ENCODE measurements at places on chromosomes 12 and 14.

- DNase-seq: no peak
Measured at GRCh38 chr12:50842637-50843493, at the start of gene TMPRSS12. TMPRSS12 (plus strand) TSS chr12:50842926; CDS start chr12:50842965, 39 bp downstream.

DNA sequence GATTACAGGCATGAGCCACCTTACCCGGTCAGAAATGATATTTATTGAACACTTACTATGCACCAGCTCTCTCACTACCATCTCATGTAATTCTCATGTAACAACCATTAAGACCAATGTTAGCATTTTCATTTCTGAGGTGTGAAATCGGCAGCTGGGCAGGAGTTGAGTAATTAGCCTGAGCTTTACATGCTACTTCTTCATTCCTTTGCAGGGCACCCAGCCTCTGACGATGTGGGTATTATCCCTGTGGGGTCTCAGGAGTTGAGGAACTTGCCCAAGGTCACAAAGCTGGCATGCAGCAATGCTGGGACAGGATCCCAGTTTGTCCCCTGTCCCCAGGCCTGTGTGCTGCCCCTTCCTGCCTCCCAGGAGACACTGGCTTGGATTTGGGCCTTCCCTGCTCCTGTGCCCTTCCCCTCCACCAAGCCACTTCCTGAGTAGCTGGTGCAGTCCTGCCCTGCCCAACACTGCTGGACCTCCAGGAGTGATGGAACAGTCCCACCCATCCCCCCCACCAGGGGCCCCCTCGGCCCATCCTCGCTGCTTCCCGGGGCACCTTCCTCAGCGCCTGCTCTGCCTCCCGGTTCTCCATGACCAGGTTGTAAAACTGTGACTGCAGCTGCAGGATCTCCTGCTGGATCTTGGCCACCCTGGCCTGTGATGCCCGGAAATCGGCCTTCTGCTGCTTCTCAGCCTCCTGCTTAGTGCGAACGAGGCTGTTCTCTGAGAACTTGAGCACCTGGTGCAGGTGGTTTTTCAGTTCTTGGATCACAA, 14.7 kb downstream of the RITA1 start:
- no peak for DNase-seq

GRCh38 chr12:97276661-97277429, 185.8 kb upstream of the RMST start:
- DNase-seq: no peak

GRCh38 chr14:67515386-67516079, 17.6 kb upstream of the PLEKHH1 start:
- DNase-seq: no peak

- no peak for DNase-seq
Measured at GRCh38 chr12:89821896-89822295, 113.3 kb upstream of the ATP2B1 start.

GRCh38 chr12:15855646-15856045, 26.5 kb upstream of the STRAP start:
- no peak for DNase-seq

- no peak for DNase-seq
Measured at GRCh38 chr14:33134975-33135374, 196.3 kb downstream of the NPAS3 start.

DNA sequence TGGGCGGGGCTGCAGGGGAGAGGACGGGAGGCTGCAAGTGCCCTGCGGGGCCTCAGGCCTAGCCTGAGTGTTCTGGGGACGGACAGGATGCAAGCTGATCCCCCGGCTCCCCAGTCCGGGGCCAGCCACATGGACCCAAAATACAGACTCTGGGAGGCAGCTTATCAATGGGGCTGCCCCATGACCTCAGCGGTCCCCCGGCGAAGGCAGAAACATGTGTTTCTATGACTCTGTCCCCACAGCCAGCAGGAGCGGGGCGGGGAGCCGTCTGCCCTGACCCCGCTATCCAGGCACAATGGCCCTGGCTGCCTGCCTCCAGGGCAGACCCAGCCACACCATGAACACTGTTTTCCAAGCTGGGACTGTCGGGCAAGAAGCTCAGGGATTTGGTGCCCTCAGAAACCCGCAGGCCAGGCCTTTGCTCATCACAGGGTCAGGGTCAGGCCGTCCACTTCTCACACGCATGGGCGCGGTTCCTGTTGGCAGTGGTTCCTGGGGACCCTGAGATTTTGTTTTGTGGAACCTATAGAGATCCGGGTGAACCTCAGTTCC, 75.0 kb downstream of the RFLNA start:
- no peak for DNase-seq

DNA sequence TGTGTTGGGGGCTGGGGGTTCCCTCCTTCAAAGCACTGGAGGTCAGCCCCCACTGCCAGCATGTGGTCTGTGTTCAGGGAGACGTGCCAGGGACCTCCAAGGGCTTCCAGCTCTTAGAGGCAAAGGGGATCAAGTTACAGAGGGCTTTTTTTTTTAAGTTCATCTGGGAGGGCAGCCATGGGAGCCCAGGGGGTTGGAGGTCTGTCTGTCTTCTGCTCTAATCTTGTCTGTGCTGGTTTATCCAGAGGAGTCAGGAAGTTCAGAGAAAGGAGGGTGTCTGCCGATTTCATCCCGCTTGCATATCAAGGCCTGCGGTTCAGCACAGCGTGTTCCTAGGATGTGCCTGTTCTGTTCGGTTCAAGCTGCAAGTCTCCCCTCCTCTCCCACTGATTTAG, 72.2 kb downstream of the TMEM132C start:
- DNase-seq: no peak

GRCh38 chr14:101594511-101595148, 33.3 kb downstream of the DIO3 start:
- no peak for DNase-seq

GRCh38 chr12:87363497-87364084, 665.6 kb downstream of the C12orf50 start:
- no peak for DNase-seq

DNA sequence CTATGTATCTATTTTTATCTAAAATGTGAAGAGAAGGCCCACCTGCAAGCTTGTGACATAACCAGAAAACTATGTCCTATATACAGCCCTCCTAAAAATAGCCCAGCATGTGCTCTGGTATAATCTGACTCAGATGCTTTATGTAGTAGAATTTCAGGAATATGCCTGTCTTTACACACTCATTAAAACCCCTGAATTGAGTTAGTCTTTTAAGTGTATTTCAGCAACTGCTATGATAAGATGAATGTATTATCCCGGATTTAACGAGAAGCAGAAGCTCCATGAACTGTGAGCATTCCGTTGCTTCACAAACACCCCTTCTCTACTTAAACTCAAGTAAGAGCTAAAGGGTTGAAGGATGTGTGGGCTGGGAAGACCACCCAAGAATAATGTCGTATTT, 89.9 kb upstream of the PRICKLE1 start:
- no peak for DNase-seq

DNA sequence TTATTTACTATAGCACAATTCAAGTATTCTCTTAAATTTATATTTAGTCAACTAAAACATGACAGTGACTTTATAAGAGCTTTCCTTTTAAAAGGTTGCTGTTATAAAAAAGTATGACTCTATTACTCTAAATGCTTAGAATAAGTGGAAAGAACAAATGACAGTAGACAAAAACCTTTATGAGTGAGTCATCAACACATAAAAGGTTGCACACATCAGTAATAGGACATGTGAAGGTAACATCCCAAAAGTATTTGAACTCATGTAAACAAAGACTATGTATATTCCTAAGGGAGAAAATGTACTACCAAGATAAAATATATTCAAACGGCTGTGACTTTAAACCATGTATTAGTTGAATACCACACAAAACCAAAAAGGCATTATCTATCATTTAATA, 98.8 kb downstream of the PAWR start:
- DNase-seq: no peak

DNA sequence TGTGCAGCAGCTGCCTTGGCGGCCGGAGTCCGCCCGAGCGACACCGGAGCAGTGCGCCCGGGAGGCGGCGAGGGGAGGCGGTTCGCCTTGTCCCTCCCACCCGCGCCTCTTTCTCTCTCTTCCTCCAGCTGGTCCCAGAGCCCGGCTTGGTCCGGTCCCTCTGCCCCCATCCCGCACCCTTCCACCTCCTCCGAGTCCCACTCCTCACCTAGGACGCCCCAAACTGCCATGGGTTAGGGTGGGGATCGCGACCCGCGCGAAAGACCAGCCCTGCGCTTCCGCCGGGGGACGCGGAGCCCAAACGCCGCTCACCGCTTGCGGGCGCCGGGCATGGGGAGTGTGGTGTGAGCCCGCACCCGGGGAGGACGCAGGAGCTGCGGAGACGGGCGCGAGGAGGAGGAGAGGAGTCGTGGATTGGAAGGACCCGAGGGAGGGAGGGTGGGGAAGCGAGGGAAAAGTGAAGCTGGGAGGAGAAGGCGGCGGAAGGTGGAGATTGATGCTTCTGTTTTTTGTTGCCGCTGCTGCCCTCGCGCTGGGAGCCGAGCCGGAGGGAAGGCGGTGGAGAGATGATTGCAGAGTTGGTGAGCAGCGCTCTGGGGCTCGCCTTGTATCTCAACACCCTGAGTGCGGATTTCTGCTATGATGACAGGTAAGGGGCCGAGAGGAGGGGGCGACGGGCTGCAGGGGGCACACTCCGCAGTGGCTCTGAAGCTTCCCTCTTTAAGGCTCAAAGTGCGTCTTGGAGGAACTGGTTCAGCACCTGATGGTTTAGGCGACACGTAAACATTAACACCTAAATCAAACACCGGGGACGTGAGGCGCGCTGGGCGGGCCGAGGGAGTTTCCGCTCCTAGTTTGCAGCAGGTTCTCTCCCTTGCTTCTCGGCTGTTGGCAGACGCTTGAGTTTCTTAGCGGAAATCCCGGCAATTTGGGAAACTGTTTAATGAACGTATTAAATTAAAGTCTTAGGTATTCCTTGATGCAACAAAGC, 610 bp downstream of the TMTC2 start:
- DNase-seq: peak; percentile 13

GRCh38 chr12:99142651-99143050, 497.6 kb downstream of the APAF1 start:
- no peak for DNase-seq

DNA sequence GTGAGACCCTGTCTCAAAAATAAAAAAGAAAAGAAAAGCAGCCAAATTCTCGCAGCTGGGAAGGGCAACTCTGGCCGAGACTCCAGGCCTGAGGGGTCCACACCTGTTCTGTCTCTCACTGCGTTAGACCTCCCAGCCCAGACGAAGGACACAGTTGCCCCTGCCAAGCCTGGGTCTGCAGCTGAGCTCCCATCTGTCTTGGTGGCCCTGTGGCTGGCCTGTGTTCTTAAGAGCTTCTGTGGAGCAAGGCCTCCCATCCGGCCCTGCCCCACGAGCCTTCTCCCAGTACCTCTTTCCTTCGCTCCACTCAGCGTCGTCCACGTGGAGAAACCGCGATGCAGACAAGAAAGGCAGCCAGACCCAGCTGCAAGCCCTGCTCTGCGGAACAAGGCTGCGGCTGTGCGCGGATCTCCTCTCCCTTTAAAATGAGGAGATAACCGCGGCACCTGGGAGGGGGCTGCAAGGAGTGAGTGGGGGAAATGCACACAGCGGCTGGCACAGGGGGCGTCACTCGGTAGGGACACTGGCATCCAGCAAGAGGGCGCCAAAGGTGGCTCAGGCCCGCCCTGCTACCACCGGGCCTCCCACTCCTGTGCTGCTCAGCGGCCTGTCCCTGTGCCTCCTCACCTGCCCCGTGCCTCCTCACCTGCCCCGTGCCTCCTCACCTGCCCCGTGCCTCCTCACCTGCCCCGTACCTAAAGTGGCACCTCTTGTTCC, 42.4 kb downstream of the LRRC74A start:
- no peak for DNase-seq

DNA sequence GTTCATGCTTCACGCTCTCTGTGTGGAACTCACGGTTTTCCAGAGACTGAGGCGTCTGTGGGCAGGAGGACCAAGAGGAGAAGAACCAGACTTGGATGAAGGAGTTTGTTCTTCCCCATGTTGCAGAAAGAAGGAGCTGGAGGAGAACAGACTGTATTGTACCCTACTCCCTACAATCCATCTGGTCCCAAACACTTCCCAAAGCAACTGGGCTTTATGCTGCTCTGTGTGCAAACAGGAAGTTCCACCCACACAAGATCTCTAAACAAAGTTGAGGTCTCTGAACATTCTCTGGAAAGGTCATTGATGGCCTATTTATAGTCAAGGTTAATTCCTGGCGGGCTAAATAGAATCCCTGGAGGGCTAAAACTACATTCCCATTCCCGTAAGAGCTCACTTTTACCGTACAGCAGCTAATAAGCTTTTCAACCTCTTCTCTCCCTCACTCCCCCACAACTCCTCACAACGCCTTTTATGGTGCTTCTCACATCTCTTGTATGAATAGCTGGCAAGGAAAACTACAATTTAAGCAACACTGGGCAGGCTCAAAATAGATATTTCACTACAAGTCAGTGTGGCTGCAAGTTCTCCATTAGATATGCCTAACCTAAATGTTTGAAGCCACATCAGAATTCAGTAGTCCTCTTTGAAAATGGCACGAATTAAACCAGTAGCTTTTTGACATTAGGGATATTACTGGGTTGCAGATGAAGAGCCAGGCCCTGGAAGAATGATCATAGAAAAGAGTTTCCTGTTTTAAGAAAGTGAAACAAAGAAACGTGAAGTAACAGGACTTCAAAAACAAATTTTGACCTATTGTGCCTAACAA, at the start of gene A2M:
Gene A2M (minus strand): TSS at position 189 of the 829 bp plus-strand sequence. CDS start 70 bp downstream, at position 119.
- no peak for DNase-seq

- no peak for DNase-seq
Measured at GRCh38 chr14:95523815-95524448, 7.5 kb upstream of the SYNE3 start.

DNA sequence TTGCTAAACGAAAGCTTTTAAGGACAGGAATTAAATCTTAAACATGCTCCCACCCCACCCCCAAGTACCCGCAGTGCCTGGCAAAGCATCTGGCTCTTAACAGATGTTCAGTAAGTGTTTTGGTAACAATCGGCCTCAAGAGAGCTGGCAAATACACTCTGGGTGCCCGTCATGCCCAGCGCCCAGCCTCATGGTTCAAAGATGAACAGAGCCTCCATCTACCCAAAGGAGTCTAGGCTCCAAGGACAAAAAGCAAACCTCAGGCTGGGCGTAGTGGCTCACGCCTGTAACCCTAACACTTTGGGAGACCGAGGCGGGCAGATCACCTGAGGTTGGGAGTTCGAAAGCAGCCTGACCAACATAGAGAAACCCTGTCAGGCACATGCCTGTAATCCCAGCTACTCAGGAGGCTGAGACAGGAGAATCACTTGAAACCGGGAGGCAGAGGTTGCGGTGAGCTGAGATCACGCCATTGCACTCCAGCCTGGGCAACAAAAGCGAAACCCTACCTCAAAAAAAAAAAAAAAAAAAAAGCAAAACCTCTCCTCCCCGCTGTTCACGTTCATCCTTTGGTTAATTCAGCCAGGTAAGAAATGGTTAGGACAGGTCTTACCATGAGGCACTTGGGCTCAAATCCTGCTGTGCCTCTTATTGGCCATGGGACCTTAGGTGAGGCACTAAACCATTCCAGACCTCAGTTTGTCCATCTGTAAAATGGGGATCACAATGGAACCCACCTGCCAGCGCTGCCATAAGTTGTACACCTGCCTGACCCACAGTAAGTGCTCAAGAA, 151.3 kb downstream of the BCL11B start:
- no peak for DNase-seq

- peak; percentile 2 for DNase-seq
Measured at GRCh38 chr12:51721282-51721940, 127.1 kb downstream of the FIGNL2 start.

DNA sequence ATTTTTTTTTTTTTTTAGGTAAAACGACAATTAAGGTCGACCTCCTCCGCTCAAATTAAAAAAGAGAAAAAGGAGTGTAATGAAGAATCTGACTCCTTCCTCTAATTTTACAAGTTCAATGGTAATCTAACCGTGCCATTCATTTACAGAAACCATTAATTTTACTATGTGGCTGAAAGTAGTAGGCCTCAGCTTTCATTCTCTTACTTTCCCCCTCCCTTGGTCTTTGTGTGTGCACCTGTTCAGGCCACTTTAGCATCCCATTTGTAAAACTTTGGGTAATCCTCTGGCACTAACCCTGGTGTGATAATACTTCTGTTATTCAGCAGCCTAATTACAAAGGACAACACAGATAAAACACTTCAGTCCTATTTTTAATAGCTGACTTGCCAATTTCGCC, 128.1 kb downstream of the ASCL1 start:
- no peak for DNase-seq

Data from stimulated activated CD8-positive, alpha-beta memory T cell treated with anti-CD3 and anti-CD28 coated beads, Interleukin-7, amount 100 ng/mL, for 1 hour (primary cell).